Activated CD4-positive, alpha-beta T cell treated with anti-CD3 and anti-CD28 coated beads for 24 hours (primary cell): ENCODE measurements at places on chromosomes 12 and 14.

GRCh38 chr12:24027352-24027751 is 77.9 kb upstream of the SOX5 start:
- DNase-seq = no peak

DNA sequence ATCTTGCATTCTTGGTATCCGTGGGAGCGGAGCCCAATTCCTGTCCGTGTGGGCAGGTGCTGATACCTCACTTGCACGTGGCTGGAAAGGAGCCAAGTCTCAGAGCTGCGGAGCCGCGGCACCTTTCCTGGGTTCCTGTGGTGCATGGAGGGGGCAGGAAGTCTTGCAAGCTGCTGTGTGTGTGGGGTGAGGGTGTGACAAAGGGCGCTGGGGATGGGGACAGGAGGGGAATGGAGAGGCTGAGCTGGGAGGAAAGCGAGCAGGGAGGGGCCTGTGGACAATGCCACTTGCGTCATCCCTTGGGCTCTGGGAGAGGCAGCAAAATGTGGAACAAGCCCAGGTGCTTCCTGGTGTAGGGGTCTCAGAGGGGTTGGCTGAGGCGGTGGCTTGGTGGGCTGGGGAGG is 86.7 kb downstream of the CALM1 start:
- DNase-seq = peak; percentile 19

DNA sequence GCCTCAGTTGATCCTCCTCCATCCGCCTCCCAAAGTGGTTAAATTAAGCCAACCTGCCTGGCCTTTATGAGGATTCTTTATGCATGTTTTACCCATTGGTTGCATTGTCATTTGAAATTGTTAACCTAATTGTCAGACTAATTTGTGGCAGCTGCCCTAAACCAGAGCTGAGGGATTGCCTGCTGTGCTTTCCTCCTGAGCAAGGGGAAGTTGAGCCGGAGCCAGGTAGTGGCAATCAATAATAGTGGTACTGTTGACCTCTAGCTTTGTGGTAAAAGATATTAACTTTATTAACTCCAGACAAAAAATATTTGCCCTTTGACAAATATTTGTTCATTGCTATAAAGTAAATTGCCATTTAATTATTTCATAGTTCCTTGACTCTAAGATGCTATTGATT is 5.6 kb upstream of the HEBP1 start:
- DNase-seq = no peak

GRCh38 chr12:14954269-14954668 is 7.1 kb downstream of the ARHGDIB start:
- no peak for DNase-seq

DNA sequence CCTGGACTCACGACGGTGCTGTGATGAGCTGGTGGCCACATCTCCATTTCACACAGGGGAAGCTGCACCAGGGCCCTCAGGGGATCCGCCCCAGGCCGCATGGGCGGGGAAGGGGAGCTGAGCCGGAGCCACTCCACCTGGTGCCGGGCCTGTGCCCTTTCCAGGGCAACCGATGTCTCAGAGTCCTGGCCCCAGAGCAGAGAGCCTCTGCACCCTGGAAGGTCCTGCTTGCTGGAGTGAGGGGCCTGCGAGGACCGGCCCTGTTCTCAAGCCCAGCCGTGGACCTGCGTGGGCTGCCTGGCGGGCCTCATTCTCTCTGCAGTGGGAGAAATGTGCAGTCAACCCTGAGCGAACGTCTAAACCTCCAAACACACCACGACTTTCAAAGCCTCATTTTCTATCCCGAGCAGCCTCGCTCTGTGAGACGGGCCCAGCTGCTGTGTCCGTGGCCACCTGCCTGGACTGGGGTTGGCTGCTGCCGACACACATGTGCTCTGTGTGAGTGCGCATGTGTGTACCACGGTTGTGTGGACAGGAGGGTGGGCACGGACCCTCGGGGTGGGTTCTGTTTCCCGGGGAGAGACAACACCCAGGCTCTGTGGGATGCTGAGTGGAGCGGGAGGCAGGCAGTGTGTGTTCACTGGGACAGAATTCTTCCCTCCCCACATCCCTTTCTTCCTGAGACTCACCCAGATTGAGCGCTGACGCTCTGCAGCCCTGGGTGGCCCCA is 163.5 kb downstream of the KIF26A start:
- DNase-seq = no peak

GRCh38 chr14:72545411-72546311 is 348.2 kb downstream of the DPF3 start:
- no peak for DNase-seq

DNA sequence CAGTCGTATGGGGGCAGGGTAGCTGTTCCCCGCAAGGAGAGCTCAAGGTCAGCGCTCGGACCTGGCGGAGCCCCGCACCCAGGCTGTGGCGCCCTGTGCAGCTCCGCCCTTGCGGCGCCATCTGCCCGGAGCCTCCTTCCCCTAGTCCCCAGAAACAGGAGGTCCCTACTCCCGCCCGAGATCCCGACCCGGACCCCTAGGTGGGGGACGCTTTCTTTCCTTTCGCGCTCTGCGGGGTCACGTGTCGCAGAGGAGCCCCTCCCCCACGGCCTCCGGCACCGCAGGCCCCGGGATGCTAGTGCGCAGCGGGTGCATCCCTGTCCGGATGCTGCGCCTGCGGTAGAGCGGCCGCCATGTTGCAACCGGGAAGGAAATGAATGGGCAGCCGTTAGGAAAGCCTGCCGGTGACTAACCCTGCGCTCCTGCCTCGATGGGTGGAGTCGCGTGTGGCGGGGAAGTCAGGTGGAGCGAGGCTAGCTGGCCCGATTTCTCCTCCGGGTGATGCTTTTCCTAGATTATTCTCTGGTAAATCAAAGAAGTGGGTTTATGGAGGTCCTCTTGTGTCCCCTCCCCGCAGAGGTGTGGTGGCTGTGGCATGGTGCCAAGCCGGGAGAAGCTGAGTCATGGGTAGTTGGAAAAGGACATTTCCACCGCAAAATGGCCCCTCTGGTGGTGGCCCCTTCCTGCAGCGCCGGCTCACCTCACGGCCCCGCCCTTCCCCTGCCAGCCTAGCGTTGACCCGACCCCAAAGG is 804 bp downstream of the GAPDH start:
- peak; percentile 72 for DNase-seq

DNA sequence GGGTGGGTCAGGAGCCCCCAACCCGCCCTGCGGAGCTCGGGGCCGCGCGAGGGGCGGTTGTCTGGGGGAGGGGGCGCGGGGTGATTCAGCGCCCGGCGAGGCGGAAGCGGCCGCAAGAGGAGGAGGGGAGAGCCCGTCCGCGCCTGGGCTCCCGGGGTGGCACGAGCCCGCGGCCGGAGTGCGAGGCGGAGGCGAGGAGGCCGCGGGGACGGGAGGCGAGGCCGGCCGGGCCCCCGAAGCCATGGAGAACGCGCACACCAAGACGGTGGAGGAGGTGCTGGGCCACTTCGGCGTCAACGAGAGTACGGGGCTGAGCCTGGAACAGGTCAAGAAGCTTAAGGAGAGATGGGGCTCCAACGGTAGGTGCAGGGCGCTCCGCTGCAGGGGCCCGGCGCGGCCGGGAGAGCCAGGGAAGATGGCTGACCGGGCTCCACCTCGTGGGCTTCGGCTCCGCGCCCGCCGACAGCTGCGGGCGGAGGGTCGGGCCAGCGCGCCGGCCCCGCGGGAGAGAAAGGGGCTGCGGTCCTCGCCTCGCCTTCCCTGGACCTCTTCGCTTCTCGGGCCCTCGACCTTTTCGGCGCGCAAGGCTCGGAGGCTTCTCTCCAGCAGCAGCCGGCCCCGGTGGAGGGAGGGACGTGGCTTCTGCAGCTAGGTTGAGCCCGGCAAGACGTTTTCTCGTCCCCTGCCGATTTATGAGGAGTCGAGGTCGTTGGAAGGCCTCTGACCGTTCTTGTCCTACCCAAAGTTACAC is 677 bp downstream of the ATP2A2 start:
- peak; percentile 26 for DNase-seq

- no peak for DNase-seq
Observed at GRCh38 chr14:89493877-89494634, 77.0 kb upstream of the FOXN3 start.

DNA sequence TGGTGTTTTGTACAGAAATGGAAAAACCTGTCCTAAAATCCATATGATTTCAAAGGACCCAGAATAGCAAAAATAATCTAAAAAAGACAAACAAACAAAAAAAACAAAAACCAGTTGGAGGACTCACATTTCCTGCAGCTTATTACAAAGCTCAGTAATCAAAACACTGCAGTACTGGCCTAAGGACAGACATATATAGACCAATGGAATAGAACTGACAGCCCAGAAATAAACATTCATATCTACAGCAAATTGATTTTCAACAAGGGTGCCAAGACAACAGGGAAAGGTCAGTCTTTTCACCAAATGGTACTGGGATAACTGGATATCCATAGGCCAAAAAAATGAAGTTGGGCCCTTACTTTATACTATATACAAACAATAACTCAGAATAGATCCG is 55.0 kb downstream of the TAOK3 start:
- no peak for DNase-seq

DNA sequence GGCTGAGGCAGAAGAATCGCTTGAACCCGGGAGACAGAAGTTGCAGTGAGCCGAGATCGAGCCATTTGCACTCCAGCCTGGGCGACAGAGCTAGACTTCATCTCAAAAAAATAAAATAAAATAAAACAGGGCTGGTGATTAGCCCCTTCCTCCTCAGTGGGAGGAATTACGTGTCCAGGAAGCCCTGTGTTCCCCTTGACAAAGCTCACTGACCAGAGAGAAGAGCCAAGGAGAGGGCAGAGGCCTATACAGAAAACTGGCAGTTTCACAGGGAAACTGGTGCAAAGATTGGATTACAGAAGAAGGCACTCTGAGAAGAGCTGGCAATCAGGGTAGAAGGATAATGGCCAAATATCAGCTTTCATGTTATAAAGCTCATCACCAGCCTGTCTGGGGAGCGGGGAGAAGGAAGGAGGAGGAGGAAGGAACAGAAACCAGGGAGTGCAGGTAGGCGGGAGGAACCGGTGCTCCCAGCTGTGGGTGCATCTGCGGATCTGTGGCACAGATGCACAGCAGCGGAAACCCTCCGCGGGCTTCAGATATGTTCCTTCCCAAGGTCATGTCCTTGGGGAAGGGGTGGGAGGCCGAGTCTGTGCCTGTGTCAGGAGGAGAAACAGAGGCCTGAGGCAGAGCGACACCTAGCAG is 6.7 kb downstream of the RAB15 start:
- DNase-seq = no peak

DNA sequence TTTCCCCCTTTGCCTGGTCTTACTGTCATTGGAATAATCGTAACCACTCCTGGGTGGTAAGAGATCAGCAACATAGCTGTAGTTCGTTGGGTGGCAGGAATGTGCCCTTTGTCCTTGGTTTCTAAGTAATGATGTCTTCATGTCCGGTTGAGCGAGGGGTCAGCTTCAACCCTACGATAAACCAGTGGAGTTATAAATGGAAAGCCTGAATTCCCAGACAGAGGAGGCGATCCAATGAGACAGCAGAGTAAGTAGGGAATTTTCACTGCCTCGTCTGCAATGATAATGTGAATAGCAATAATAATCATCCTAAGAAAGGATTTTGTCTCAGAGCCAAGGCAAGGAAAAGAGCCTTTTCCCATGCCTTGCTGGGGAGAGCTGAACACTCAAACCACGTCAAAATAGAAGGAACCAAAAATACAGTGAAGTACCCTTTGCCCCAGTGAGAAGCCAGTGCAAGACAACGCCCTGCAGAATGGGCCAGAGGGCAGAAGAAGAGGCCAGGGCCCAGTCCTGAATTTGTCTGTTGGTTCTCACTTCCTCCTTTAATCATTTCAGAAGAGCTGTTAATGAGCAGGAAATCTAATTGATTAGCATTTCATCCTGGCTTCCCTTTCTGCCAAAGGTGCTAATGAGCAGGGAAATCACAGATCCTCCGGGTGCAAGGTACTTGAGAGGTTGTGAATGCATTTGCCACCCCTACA is 330.7 kb downstream of the CACNA1C start:
- DNase-seq = no peak

- DNase-seq = no peak
Observed at GRCh38 chr12:116302166-116303058, 24.9 kb upstream of the MED13L start.

- DNase-seq = no peak
Observed at GRCh38 chr14:77148510-77149231, 7.1 kb upstream of the ZDHHC22 start.

DNA sequence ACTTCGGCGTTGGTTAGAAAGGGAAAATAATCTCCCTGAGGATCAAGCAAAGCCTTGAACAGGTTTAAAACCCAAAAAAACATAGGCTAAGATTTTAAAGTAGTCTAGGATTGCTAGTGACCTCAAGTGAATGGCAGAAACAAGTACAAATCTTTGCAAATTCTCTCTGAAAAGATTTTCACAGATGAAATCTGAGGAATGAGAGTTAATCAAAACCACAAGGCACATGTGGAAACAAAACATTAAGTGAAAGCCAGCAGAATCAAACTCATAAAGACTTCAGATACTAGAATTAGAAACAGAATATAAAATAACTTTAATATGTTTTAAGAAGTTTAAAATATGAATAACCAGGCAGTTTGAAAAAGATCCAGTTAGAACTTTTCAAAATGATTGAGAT is 52.2 kb upstream of the CFL2 start:
- no peak for DNase-seq

DNA sequence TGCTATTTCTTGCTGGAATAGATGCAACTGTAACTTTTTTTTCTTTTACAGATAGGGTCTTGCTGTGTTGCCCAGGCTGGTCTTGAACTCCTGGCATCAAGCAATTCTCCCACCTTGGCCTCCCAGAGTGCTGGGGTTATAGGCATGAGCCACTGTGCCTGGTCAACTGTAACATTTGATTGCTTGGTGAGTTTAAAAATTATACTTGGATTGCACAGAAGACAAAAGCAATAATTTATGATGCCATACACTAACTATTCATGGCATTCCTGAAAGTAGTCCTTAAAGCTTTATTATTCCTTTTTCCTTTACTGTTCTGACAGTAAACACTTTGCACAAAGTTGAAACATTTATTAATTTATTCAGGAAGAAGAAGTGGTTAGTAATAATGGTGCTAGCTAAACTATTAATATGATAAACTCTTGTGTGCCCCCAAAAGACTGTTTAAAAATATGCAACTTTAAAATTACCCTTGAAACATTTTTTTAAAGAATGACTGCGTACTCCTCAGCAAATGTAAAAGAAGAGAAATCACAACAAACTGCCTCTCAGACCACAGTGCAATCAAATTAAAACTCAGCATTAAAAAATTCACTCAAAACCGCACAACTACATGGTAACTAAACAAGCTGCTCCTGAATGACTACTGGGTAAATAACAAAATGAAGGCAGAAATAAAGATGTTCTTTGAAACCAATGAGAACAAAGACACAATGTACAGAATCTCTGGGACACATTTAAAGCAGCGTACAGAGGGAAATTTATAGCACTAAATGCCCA is 8.3 kb downstream of the PTPRB start:
- no peak for DNase-seq

GRCh38 chr14:95480887-95481226 is 35.6 kb downstream of the SYNE3 start:
- DNase-seq = no peak

DNA sequence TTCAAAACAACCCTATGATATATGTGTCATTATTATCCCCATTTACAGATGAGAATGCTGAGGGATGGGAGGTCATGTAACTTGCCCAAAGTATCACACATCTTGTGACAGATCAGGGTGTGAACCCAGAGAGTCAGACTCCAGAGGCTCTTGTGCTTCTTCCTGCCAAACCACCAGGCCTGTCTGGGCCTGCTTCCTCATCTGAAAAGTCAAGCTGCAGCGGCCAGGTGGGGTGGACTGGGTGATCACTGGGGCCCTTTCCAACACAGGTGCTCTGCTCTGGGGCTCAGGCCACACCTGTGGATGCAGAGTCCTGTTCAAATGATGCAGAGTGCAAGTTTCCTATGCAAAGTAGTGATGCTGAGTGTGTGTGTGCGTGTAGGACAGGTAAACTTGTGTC is 26.7 kb downstream of the TSPAN11 start:
- DNase-seq = no peak

- DNase-seq = no peak
Observed at GRCh38 chr12:1972856-1973317, 31.4 kb downstream of the DCP1B start.
